ENCODE measurements at places on chromosomes 5 and 9.

GRCh38 chr5:115257981-115258380 lies 4.7 kb downstream of the PGGT1B start:
- no peak for DNase-seq

DNA sequence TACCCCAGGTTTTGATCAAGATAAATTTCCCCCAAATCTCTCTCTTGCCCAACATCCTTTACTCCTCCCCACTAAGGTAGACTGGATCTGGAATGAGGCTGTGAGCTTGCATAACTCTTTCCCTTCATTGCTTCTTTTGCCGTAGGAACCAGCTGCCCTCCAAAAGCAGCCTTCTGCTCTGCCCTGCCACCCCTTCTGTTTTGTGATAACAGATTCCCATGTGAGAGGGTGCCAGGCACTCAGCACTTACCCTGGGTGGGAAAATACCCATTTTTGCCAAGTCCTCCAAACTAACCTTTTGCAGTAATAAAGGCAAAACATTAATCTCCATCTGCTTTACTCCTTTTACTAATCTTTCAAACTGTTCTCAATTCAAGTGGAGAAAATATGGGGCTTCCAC lies 182.6 kb downstream of the ASTN2 start:
- no peak for DNase-seq

DNA sequence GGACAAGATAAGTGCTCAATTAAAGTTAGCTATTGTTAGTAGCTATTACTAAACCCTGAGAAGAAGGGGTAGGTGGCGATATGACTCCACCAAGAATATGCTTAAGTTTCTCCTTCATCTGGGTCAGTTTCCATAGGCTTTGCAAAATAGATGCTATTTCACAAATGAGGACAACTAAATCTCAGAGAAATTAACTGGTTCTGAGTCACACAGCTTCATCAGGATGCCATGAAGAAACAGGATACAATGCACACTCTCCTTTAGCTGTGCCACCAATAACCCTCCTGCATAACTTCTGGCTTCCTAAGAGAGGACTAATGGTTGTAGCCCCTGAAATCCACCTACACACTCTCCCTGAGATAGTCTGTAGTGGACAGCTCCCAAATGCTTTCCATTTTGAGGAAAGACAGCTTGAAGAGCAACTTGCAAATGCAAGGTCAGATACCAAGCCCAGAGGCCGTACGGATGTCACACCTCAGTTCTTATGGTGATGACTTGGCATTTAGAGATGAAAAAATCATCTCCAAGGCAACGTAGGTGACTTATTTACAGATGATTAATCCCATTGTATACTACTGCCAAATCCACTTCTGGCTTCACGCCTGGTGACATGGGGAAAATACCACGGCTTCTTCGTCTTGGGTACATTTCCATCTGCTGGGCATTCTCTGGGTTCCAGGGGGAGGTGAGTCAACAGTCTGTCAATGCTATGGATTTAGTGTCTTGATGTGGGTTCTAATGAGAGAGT lies 251.4 kb upstream of the IL12B start:
- DNase-seq, result no peak

DNA sequence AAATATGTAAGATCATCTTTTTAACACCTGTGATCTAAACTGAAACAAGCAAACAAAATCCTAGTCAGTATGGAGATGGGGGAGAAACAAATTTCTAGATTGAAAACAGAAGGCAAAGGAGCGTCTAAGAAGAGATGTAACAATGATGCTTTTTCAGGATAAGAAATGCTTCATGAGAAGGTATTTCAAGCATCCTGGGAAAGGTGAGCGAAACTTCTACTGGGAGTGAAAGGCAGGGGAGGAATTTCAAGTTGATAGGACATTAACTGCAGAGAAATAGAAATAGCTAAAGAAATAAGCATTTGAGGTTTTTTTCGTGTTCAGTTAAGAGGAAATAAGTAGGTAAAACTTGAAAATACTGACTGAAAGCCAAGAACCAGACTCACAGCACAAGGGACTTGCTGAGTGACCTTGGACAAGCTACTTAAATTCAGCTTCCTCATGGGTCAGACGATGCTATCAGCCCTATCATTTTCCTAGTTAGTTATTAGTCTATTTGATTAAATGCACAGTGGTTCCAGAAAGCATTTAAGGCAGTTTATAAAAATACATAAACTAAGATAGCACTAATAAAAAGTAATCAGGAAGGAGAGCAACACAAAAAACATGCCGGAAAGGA lies 406.3 kb downstream of the PDE4D start:
- DNase-seq, result no peak

GRCh38 chr5:72177538-72177937 lies 70.3 kb downstream of the MAP1B start:
- DNase-seq, result no peak

DNA sequence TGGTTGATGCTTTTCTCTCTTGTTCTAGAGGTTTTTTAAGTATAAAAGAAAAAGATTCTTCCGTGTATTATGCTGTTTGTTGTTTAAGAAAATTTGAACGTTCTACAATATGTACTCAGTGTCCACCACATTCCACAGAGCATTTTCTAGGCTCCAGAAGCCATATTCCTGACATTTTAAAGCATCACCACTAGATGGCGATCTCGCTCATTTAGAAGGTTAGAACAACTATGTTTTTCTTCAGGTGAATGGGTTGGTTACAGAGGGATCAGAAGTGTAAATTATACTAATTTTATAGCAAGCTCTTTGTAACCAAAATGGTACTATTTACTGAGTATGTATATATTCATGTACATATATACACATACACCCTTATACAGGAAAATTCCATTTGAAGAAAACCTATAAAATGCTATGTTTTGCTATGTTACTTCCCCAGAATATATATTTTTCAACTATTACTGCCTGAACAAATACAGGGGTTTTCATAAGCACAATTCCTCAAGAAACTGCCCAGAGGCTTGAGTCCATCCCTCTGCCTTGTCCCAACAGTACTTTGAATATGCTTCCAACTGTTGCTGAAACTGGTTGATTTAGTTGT lies 284.3 kb downstream of the CCDC171 start:
- peak; percentile 22 for DNase-seq

- DNase-seq, result no peak
Observed at GRCh38 chr5:138360941-138361452, 8.5 kb downstream of the KDM3B start.

DNA sequence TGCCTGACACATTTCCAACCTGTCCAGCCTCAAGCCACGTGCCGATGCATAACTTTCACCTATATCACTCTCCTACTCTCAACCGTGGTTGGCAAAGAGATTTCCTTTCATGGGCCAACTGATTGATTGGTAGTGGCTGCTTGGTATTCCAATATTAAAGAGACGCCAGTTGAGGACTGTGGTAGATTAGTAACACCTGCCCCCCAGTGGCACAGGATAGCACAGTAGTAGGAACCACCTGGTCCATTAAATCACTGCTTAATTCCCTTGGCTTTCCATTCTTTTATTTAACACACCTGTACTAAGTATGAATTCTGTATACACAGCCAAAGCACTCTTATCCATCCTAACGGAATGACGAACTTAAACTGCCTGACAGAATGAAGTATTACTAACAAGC lies 19.1 kb upstream of the FOXB2 start:
- no peak for DNase-seq

GRCh38 chr5:155886311-155887031 lies 440.5 kb upstream of the SGCD start:
- no peak for DNase-seq

DNA sequence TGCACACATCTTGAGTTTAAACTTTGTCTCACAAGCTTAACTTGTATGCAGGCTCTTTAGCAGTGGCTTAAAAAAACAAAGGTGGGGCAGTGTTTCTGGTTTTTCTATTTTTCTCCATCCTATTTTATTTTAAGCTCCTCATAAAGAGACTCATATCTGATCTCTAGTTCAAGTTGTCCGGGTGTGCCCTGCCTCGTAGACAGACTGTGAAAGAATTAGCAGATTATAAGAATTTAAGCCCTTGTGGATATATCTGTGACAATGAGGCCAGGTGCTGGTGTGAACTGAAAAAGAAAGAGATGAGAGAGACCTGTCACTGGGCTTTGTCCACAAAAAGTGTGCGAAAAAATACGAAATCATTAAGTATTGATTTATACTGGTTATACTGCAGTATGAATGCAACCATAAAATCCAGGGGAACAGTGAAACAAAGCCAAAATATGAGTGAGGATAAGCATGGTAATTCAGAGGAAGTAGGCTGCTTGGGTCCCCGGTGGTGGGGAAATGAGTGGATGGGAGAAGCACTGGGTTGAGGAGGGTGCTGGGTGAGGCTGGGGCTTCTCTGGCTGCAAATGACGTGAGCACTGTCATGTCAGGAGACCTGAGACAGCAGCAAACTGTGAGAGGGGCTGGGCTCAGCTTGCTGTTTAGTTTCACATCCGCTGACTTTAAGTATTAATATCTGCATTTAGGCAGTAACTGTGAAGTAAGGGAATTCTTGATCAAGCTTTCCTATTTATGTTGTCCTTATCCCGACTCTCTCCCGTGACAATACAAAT lies 179.7 kb upstream of the ANKRD55 start:
- DNase-seq, result no peak

DNA sequence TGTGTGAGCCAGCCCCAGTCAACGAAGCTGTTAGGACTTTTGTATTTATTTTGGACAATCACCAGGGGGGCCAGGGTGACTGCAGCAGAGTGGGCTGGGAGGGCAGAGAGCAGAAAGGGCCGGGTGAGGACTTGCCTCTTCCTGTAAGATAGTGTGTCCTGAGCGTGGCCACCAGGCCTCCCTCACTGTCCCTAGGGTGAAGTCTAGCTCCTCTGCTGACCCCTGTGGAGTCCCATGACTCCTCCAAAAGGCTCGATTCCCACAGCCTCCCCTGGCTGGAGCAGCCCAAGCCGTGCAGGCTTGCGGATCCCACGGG lies 147.8 kb downstream of the RXRA start:
- DNase-seq, result no peak

DNA sequence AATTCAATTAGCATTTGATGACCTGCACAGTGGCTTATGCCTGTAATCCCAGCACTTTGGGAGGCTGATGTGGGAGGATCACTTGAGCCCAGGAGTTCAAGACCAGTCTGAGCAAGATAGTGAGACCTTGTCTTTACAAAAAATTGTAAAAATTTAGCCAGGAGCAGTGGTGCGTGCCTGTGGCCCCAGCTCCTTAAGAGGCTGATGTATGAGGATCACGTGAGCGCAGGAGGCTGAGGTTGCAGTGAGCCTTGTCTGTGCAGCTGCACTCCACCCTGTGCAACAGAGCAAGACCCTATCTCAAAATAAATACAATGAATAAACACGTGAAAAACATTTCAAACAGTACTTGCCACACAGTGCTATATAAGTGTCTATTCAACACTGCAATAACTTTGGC lies 4.2 kb downstream of the ABCA1 start:
- no peak for DNase-seq

GRCh38 chr9:138119202-138120027 lies 241.8 kb downstream of the CACNA1B start:
- DNase-seq, result no peak

- DNase-seq, result no peak
Observed at GRCh38 chr5:65020492-65020891, 251.8 kb downstream of the CWC27 start.

DNA sequence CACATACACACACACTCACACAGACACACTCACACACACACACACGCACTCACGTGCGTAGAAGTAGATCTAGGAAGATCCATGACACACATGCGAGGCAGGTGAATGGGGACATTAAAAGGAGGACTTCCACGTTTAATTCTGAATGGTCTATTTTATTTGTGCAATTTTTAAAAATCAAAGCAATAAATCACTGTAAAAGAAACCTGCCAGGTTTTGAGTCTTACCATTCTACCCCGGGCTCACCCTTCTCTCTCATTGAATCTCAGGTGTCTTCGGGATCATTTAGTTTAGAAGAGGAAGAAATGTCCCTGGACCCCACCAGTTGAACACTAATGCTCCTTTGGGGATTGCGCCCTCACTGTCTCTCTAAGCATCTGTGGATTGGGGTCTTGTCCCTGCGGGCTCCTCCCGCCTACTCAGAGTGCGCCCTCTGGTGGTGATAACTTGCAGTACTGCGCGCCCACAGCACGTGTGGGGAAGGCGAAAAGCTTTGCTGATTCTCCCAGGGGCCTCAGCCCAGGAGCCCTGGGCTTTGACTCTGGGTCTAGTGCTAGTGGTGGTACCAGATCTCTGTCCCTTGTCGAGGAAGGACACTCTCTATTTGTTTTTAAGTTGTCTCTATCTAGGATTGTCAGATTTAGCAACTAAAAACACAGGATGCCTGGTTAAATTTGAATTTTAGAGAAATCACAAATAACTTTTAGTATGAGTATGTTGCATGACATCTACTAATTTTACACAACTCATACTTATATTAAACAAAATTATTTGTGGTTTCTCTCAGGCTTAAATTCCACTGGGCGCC lies 34.8 kb downstream of the BOD1 start:
- no peak for DNase-seq

DNA sequence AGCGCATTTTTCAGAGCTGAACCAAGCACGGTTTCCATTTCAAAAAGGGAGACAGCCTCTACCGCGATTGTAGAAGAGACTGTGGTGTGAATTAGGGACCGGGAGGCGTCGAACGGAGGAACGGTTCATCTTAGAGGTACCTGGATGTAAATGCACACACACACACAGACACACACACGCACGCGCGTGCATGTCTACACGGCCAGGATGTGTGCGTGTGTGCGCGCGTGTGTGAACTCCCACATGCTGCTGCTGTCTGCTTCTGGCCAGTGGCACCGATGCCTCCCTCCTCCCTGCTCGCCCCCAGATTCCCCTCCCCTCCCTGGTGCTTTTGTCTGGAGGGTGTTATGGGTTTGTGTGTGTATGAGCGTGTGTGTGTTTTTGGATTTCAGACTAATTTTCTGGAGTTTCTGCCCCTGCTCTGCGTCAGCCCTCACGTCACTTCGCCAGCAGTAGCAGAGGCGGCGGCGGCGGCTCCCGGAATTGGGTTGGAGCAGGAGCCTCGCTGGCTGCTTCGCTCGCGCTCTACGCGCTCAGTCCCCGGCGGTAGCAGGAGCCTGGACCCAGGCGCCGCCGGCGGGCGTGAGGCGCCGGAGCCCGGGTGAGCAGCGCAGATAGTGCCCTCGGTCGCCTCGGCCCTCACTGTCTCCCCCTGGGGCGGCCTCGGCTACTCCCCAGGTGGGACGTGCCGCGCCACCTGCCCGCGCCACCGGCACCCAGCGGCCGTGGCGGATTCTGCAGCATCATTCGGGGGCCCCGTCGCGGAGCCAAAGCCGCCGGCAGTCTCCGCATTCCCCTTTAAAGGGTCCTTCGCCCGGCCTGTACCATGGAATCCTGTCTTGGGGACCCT lies at the start of gene NTRK2:
Gene NTRK2 (plus strand): TSS at position 442 of the 850 bp plus-strand sequence. CDS start 1,020 bp downstream, outside the sequence.
- no peak for DNase-seq

- DNase-seq, result no peak
Observed at GRCh38 chr5:171258737-171259415, 50.2 kb upstream of the TLX3 start.

DNA sequence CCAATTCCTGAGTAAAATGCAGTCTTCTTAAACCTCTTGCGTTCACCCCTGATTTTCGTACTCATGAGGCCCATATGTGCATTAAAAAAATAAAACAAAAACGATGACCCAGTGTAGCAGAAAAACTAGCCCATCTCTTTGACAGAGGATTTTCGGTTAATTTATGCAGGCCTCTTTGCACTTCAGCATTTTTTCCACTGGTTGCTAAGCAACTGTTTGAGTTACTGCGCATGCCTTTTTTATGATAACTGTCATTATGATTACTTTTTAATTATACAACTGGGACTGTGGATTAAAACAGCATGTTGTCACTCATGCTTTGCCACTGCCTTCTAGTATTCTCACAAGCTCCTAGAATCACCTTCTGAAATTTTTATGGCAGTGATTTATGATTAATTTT lies 165.0 kb downstream of the SMARCA2 start:
- peak; percentile 24 for DNase-seq
